ENCODE measurements at places on chromosomes 2 and 18.

- no peak for DNase-seq
Measured at GRCh38 chr18:59379772-59380522, 20.9 kb upstream of the LMAN1 start.

GRCh38 chr2:72919414-72920317 is 2.3 kb downstream of the EMX1 start:
- DNase-seq = peak; percentile 20

GRCh38 chr2:232276084-232276732 is 102.3 kb upstream of the ALPP start:
- DNase-seq = no peak

- DNase-seq = peak; percentile 45
Measured at GRCh38 chr2:191675807-191676721, 1.9 kb upstream of the NABP1 start.

GRCh38 chr2:110662560-110662959 is 15.3 kb downstream of the BUB1 start:
- no peak for DNase-seq

All from GM10248 (cell line).